ENCODE measurements at places on chromosomes 2 and 18.

GRCh38 chr2:240586919-240587800 lies 626 bp downstream of the CAPN10 start:
- DNase-seq: peak; percentile 26

- peak; percentile 74 for DNase-seq
Measured at GRCh38 chr2:197915548-197916265, 111.3 kb downstream of the PLCL1 start.

DNA sequence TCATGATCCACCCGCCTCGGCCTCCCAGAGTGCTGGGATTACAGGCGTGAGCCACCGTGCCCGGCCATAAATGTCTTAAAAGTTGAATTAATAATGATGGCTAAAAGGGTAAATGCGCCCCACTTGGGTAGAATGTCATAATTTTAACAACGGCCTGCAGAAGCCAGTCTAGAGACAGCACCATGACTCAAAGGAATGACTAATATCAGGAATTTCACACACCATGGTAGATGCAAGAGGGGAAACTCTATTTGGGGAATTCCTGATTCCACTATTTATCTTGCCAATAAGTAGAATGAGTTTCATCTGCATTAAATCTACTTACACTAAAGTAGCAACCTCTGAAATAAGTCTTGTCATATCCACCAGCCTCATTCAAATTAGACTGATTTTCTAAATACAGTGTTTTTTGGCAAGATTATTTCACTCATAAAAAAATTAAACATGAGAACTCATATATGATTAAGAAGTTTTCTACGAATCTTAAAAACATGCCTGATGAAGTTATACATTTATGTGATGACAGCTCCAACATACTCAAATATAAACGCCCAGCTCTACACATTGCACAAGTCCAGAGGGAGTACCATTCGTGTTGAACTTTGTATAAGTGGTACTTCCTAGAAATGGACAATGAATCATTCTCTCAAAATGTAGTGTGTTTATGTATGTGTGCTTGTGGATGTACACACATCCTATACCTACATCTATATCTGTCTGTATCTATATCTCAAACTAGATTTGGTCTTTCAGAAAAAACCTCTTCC lies 309.7 kb downstream of the IRS1 start:
- no peak for DNase-seq

DNA sequence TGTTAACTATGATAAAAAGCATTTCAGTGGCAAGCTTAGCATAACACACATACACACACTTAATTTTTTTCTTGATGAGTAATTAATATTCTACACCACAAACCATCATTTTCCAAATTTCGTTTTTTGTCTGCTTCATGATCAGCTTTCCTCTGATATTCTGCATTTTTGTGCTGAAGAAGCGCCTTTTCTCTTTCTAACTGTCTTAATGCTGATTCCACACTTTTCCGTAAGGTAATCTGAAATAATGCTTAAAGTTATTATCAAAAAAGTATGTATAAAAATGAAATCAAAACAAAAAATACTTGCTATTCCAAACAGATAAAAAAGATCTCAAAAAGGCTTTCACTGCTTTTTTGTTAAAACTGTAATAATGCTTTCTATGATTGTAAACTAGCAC lies 60.1 kb downstream of the SLC66A3 start:
- DNase-seq: no peak

- no peak for DNase-seq
Measured at GRCh38 chr2:176595986-176596385, 326.7 kb downstream of the MTX2 start.

GRCh38 chr2:190940454-190940853 lies 59.8 kb downstream of the GLS start:
- DNase-seq: no peak

DNA sequence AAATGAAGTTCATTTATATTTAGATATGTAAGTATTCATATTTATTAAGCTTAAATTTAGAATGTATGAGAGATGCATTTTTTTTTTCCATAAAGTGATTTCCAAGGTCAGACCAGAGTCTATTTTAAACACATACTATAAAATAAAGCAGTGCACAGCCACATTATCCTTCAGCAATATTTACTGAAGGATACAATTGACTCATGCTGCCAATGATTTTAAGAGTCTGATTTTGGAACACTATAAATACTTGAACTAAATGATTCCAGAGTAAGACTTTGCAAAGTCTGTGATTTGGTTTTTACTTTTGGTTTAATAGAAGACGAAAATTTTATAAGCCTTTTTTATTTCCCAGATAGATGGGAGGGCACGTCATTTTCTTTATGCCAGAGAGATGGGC lies 107.1 kb downstream of the EPHA4 start:
- DNase-seq: no peak

DNA sequence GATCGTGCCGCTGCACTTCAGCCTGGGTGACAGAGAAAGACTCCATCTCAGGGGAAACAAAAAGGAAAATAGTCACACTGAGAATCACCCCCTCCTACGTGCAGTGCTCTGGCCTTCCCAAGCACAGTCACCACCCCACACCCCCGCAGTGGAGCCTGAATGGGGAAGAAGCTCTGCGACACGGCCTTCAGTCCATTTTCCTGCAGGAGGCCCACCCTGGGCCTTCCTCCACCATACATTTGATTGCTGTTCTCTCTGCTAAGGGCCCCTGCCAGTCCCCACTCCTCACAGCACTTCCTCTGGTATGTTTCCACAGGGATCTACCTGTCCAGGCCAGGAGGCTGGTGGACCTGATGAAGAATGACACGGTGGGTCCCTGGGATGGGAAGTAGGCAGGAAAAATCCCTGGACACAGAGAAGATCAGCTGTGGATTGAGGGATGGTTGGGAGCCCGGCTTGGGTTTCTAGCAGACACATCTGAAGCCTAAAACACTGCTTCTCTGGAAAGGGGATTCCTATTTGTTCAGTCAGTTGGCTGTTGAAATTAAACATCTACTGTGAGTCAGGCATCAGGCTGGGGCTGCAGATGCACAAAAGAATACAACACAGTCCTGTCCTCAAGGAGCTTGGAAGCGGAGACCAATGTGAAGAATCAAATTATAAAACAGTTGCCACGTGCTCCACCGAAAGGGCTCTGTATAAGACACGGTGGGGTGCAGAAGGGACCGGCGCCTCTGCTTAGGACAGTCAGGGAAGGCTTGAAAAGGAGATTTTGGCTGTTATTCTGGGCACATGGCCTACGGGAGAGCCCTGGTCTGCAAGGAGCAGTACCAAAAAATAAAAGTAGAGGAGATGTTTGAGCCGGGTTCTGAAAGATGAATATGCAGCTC lies 82.2 kb downstream of the PLB1 start:
- peak; percentile 85 for DNase-seq

DNA sequence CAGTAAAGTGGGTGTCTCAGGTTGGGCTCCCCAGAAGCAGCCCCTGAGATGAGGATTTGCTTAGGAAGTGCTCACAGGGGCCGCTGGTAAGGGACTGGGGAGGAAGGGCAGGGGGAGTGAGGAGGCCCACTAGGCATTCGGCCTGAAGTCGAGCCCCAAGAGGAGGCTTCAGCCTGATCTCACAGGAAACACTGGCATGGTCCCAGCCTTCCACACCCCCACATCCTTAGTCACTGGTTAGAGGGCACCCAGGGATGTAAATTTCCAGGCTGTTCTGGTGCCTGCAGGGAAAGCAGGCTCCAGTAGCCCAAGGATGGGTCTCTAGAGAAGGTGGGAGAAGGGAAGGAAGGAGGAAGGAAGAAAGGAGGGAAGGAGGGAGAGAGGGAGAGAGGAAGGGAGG lies 22.4 kb upstream of the KCNK3 start:
- no peak for DNase-seq

DNA sequence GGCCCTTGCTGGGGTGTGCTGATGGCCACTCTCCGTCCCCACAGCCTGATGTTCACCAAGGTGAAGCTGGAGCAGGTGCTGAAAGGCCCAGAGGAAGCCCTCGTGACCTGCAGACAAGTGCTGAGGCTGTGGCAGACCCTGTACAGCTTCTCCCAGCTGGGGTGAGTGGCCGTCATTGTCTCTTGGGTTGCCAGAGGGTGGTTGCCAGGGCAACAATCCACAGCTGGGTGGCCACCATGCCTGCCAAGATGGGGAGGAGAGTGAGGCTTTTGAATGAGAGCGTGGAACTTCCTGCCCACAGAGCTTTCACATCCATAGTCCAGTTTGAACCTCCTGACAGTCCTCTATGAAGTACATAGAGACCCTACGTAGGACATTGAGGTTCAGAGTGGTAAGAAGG lies 108.8 kb downstream of the STPG4 start:
- DNase-seq: no peak

- no peak for DNase-seq
Measured at GRCh38 chr2:134433469-134433868, 179.6 kb downstream of the MGAT5 start.

DNA sequence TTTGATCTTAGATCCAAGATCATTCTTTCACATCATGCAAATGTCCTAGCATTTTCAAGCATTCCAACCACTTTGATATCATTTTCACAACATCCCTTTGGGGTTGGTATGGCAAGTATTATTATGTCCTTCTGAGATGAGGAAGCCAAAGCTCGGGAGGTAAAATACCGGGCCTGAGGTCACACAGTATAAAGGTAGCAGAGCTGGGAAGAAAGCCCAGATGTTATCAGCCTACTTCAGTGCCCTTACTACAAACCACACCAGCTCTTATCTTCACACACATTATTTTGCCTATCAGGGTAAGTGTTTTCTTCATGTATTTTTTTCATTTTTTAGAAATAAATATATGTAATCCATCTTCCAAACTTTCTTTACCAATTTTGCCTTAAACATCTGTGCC lies 4.2 kb upstream of the B4GALT6 start:
- DNase-seq: no peak

GRCh38 chr2:28188436-28188835 lies 204.2 kb upstream of the FOSL2 start:
- DNase-seq: no peak

DNA sequence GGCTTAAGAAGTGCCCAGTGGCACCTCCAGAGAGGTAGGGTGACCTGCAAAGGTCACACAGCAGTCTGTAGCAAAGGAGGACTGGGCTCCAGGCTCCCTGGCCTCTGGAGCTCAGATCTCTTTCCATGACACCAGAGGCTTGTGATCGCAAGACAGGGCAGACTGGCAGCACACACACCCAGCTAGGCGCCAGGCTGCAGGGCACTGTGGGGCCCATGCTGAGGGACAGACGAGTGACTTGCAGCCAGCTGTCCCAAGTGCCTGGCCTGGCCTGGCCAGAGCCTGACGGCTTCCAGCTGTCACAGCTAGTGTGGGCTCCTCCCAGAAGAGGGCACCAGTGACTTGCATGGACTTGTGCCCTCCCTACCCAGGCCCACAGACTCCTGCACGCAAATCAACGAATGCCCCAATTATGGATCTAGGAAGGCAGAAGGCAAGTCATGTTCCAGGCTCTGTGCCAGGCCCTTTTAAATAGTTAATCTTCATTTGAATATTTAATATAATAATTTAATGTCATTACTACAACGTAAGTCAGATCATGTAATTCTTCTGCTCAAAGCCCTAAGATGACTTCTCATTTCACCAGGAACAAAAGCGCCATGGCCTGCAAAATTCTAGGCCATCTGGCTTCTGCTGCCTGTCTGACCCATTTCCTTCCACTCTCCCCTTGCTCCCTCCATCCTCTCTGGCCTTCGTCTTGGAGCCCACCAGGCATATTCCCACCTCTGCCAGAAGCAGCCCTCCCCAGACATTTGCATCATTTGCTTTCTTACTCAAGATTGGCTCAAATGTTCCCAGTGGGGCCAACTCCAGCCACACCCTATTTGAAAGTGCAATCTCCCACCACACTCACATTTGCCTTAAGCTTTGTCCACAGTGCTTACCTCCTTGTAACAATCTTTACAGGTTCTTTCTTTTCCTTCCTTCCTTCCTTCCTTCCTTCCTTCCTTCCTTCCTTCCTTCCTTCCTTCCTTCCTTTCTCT lies 3.7 kb upstream of the SPEG start:
- peak; percentile 29 for DNase-seq

DNA sequence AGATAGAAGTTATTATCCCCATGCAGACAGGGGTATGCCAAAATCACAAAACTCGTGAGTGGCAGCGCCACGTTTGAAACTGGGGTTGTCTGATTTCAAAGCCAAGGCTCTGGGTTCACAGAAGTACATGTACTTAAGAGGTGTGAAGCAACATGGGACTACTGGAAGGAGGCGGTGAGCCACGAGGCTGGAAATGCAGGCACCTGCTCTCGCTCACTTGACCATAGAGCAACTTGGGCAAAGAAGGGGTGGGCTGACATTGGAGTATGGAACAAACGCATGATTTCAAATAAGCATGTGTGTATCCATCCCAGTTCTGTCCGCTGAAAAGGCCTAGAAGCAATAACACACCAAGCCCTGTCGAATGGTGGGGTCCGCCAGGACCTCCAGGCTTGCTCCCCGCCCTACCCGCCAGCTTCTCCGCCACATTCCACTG lies 593 bp upstream of the ACTR2 start:
- peak; percentile 57 for DNase-seq

- DNase-seq: no peak
Measured at GRCh38 chr2:229653531-229653930, 60.8 kb downstream of the DNER start.

GRCh38 chr2:188314314-188315054 lies 22.8 kb downstream of the GULP1 start:
- no peak for DNase-seq

GRCh38 chr2:108360776-108361468 lies 16.8 kb upstream of the SULT1C4 start:
- DNase-seq: no peak

DNA sequence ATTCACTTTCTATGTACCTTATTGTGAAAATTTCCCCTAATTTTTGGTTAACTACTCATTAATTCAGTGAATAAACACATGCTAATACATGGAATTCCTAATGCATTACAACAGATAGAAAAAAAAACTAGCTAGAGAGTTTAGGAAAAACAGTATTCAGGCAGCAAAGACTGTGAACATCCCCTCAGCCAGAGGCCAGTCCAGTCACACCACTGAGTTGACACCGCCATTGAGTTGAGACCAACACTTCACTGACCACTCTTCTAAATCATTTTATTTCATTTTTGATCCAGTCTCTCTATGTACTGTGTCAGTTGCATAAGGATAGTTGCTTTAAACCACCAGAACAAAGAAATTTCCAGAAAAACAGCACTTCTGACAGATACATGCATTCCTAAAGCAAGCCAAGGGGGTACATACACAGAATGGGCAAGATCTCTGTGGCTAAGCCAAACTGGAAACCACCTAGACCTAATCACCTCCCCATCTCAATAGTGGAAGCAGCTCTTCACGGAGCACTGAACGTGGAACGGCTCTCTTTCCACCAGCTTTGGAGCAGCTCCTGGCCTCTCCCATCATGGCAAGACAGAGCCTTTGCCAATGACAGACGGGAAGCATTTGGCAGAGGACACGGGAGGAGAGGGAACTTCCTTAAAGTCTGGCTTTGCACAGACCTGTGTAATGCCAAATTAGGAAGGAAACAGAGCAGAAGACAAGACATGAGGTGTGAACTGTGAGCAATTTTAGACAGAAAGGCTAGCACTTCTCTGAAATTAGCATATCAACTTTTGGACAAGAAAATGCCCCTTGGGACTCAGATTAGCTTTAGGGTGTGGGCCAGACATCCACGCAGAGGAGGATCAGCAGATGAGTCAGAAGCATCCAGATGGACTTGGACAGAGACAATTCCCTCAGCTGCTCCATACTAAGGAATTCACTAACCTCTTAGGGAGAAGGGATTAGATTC lies 36.4 kb downstream of the CACNB4 start:
- DNase-seq: peak; percentile 21

- DNase-seq: no peak
Measured at GRCh38 chr2:177053038-177053437, 159.6 kb upstream of the HNRNPA3 start.

Data from inflammatory macrophage (primary cell).